ENCODE measurements at places on chromosomes 2 and 18.

DNA sequence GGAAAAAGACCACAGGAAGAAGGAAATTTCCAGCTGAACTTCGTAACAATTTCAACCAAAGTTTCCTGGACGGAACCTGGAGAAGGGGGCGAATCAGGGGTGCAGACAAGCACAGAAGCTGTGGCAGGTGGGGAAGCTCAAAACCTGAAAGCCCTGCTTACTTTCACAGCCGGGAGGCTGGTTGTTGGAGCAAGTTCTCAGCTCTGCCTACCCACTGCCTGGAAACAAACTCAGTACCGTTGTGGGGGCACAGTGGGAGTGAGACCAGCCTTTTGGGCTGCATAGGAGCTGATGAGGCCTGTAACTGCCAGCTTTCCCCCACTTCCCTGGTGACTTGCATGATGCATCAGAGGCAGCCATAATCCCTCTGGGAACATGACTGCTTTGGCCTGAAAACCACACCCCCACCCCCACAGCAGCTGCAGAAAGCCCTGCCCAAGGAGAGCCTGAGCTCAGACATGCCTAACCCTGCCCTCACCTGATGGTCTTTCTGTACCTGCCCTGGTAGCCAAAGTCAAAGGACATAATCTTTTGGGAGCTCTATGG is 207.0 kb upstream of the VWC2L start:
- DNase-seq, result no peak

DNA sequence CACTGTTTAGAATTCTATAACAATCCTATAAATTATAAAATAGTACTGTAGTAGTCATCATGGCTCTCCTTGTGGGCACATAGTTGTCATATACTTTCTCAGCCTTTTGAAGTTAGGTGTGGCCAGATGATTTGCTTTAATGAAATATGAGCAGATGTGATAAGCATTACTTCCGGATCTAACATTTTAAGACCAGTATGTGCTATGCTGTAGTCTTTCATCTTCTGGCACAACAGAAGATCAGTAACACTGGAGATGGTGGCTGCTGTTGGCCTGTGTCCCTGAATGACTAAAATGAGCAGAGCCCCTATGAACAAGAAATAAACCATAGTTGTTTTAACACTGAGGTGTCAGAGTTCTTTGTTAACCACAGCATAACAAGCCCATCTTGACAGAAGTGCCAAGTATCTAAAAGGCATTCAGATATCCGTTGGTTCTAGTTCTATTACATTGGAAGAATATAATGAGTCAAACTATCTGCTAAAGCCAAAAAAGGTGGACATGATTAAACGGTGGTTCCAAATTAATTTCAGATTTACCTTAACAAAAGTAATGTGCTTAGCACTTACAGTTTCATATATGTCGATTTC is 6.3 kb downstream of the MEX3C start:
- no peak for DNase-seq

- DNase-seq, result no peak
Measured at GRCh38 chr2:218975060-218975777, 9.8 kb downstream of the FEV start.

GRCh38 chr2:73238976-73239375 is 4.9 kb downstream of the CCT7 start:
- DNase-seq, result no peak

DNA sequence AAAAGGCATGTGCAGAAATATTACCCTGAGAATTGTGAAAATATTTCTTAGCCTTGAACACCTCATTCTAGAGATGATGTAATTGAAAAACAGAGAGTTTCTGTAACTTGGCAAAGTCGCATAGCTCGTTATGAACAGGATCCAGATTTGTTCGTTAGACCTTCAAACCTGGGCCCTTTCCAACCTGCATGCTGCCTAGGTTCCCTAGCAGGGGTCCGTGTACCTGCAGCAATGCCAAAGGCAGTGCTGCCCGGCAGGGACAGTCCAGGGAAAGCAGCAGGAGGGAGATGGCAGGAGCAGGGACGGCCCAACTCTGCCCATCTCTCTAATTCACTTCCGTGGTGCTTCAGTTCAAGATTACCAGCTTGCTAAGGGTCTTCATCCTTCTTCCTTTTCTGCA is 12.0 kb downstream of the PIEZO2 start:
- no peak for DNase-seq

- no peak for DNase-seq
Measured at GRCh38 chr2:39395313-39395712, 41.8 kb downstream of the MAP4K3 start.

DNA sequence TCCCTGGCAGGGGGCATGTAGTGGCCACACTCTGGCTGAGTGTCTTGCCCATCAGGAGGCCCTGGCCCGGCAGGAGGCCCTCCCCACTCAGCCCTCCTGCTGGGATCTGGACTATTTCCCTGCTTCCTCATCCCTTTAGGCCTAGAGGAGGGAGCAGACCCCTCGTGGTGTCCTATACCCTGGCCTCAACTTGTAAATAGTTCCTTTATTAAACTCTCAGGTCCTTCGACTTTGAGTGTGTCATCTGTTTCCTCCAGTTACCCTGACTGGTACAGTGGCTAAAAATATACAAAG is 166.7 kb upstream of the GLI2 start:
- no peak for DNase-seq

DNA sequence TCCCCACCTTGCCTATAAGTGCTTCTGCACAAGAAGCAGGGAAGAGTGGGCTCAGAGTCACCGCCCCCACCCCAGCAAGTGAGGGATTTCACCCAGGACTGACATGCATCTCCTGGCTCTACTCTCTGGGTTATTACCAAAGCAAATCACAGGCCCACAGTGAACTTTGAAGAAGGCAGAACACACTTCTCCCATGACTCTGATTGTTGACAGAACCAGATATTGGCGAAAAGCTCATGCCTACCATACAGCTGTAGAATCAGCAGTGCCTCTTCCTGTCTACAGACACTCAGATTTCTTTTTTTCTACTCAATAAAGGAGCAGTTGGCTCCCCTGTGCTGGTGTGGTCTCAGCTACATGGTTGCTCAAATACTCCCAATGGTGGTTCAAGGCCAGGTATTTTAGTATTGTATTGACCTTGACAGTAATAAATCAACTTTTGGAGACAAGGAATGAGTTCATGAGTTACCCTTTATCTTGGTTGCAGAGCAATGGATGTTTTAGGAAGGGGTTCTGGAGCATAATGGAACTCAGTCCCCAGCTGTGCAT is 512.9 kb upstream of the ID2 start:
- DNase-seq, result no peak

DNA sequence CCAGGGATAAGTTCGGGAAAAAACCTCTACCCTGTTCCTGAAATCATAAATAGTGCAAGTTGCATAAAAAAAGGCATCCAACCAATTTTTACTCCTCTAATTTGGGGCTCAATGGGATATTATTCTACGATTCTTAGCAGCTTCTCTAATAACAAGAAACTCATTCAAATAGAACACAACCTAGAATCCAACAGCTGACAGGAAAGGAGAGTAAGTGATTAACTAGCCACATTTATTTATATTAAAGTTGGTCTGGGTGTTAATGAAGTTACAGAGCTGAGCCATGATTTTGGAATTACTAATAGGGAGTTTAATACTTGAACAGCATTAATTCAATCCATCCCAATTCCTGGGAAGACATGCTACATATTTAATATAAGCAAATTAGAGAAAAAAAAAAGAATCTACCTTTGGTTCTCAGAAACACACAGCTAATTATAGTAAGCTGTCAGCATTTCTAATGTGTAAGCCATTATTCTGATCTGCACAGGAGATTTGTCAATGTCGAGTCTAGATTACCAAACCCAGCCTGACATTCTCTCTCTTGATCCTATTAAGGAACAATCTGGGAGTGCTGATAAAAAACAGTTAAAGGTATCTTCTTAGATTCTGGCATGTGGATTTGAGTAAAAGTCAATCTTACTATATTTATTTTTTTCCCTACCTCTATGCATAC is 267.7 kb downstream of the NBAS start:
- no peak for DNase-seq

DNA sequence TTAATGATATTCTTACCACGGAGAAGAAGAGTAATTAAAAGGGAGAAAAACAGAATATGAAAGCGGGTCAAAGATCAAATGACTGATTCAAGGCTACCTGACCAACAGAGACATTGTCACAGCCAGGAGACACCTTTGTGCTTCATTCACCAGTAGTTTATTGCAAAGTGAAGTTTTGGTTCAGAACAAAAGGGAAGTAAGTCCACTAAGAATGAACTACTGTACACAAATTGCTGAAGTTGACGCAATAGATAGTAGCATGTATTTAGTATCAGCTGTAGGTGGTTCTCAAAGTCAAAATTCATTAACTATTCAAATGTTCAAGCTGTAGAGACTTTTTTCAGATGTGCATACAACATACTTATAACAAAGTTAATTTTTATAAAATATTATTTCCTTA is 64.7 kb upstream of the COX7A2L start:
- DNase-seq, result no peak

DNA sequence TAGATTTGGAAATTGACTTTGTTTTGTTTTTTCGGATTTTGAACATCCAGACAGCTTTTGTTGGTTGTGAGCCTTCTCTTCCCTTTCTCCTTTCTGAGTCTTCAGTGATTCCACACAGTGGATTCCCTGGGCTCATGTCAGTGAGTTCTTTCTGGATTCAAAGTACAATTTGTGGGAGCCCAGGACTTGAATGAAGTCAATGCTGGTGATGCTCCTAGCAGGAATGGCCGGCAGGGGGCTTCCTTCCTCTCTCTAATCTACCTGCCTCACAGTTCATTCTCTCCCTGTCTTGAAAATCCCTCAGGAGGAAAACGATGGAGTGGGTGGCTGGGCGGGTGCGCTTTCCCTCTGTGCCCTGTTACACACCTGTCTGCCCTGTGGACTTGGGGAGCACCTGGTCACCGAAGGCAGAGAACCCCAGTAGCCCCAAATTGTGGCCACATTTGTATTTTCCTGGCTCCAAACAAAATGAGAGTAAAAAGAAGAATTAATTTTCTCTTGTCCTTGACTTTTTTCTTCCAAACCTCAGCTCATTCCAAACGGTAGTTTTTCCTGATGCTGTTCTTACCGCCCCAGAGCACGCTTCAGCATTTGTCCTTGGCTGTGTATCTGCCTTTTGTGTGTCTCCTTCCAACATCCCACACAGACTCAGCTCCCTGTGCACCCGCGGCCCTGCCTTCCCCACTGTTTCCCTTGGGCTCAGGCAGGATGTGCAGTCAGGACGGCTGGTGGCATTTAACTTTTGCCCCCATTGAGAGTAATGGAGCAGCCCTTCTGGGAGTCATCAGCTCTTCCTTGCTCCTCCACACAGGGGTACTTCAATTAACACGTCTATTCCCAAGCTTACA is 86.6 kb downstream of the MARCO start:
- DNase-seq, result peak; percentile 45

DNA sequence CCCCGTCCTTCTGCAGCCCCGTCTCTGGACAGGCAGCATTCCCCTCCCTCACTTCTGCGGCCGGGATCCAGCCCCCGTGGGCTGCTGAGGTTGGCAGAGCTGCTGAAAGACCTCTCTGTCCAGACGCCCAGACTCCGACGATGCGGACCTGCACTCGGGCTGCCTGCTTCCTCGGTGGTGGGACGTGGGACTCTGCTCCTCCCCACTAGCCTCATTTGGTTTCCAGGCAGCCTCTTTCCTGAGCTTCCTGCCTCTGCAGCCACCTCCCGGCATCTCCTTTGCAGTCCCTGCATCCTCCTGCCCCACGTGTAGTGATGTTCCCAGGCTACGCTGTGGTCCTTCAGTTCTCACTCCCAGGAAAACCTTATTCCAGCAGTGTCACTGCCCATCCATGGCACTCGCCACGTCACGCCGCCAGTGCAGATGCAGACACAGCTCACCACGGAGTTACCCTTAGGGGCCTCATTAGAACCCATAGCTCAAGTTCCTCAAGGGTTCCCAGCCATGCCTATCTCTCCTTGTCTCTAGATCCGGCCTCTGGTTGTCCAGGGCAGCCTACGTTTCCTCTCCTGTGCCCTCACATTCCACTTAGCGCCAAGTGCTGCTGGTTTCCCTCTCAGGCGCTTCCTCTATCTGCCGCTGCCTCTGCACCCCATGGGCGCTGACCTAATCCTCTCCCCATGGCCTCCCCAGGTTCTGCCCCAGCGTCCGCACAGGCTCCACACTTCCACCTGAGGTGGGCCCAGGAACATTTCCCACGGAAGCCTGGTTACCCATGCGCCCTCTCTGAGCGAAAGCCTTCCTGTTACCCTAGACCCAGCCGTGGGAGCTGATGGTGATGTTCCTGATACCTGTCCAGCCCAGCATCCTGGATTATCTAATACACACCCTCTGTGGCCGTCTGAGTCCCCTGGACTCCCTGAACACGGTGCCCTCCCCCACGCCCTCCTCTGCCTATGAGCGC is 318.3 kb upstream of the MYT1L start:
- no peak for DNase-seq

GRCh38 chr2:179429060-179429471 is 164.4 kb upstream of the SESTD1 start:
- no peak for DNase-seq

- DNase-seq, result no peak
Measured at GRCh38 chr2:180289627-180290026, 282.5 kb upstream of the CWC22 start.

GRCh38 chr18:7514796-7515440 is 52.2 kb upstream of the PTPRM start:
- DNase-seq, result no peak

GRCh38 chr2:59339121-59339836 is 1098.2 kb upstream of the FANCL start:
- no peak for DNase-seq

DNA sequence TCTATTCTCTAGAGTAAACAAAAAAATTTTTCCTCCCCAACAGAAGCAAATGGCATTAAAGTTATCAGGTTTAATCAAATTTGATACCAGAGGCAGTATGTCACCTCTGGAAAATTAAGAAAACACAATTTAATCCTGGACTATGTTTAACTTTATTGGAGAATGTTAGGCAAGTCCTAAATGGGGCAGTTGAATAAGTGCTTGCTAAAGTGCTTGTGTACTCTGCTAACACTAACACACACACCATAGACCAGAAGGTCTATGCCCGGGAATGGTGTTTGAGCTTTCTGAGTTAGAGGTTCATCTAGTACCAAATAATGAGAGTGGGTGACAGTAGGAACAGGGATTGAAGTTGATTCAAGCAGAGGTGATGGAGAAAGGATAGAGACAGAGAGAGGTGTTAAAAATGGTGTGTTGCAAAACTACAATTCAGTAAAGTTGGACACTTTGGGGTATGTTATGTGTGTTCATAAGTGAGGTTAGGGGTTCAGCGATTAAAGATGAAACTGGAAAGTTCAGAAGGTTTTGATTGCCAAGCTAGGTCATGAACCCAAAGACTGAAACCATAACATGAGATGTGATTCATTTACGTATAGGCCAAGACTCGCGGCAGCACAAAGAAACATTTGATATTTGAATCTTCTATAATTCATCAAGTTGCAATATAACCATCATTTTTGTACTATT is 40.5 kb upstream of the PEX13 start:
- DNase-seq, result peak; percentile 50

DNA sequence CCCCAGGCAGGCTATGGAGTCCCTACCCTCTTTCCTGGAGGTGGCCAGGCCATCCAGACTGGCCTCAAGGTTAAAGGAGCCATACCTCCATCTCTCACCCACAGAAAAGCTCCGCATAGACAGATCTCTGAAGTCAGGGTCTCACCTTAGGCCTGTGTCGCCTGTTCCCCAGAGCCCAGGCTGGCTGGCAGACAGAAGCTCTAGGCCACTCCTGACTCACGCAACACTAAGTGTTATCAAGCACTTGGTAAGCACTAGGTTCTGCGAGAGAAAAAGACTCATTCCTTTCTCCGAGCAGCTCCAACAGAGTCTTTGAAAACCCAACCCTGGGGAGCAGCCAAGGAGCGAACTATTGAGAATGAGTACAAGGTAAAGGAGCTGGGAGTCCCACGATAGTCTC is 6.1 kb downstream of the SMAD7 start:
- DNase-seq, result no peak

- no peak for DNase-seq
Measured at GRCh38 chr2:152490686-152491455, 155.9 kb downstream of the FMNL2 start.

Data from GM10248 (cell line).